ENCODE measurements at places on chromosomes 5 and 9.

DNA sequence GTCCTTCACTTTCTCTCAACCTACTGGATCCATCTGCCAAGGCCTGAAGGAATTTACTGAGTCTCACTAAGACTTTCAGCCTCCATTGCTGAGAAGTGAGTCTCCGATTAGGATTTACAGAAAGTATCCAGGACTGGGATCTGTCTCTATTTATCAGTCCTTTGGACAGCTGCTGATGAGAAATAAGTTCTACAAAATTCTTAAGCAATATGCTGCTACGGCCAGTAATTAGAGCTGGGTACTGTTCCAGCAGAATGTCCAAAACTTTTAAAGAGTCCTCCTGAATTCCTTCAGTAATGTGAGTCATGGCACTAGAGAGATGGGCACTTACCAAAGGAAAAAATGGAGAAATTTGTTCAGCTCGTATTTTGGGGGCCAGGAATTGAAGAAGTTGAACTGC, 5.9 kb downstream of the TEX10 start:
- no peak for DNase-seq

- no peak for DNase-seq
Measured at GRCh38 chr9:132048201-132048600, 31.5 kb downstream of the MED27 start.

- no peak for DNase-seq
Measured at GRCh38 chr5:13027874-13028273, 916.6 kb downstream of the DNAH5 start.

GRCh38 chr5:71807909-71808308, 88.8 kb downstream of the CARTPT start:
- DNase-seq = no peak

- no peak for DNase-seq
Measured at GRCh38 chr5:135745897-135746500, 88.5 kb upstream of the SLC25A48 start.

- no peak for DNase-seq
Measured at GRCh38 chr9:107973451-107973850, 483.9 kb upstream of the KLF4 start.

- DNase-seq = no peak
Measured at GRCh38 chr5:139852696-139853095, 57.1 kb downstream of the PSD2 start.

- no peak for DNase-seq
Measured at GRCh38 chr5:59757442-59757841, 136.1 kb downstream of the PDE4D start.

DNA sequence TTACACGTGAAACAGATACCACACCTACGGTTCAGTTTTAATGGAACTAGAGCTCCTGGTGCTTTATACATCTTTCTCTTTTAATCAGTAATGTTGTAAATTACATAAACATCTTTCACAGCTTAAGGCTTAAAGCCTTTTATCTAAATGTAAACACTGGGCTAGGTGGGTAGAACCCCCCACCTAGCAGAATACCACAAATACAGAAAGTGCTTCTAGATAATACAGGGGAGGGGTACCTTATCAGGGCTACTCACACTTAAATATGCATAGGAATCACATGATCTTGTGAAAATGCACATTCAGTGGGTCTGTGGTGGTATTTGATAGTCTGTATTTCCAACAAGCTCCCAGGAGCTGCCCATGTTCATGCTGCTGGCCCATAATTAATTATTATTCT, 256.4 kb upstream of the TARS1 start:
- DNase-seq = no peak

DNA sequence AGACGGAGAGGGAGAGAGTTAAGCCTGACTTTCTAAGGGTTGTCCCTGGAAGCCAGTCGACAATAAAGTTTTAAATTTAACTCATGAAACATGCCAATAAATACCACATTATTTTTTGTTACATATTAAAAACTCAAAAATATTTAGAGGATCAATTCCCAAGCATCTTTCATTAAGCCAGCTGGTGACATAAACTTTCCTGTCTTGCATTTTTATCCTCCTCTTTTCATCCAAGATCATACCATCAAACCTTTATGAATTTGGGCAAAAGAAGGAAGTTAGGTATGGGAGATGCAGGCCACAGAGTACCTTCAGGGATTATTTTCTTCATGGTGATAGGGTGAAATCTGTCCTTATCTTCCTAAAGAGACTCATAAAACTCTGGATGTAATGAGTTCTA, 178.3 kb upstream of the FBXL17 start:
- no peak for DNase-seq

DNA sequence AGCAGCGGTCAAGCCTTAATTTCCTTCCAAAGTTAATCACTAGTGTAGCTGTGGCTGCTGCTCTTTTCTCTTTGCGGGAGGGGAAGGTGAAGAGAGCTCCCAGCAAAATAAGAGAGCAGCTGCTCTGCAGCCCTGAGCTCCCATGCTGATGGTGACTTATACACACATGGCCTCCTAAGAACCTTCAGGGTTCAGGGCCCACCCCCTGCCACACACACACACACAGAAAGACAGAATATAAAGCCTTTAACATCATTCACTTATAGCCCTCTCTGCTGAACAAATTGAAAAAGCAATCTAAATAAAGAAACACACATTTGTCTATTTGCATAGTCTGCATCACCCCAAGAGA, 43.6 kb downstream of the GAS1 start:
- no peak for DNase-seq

DNA sequence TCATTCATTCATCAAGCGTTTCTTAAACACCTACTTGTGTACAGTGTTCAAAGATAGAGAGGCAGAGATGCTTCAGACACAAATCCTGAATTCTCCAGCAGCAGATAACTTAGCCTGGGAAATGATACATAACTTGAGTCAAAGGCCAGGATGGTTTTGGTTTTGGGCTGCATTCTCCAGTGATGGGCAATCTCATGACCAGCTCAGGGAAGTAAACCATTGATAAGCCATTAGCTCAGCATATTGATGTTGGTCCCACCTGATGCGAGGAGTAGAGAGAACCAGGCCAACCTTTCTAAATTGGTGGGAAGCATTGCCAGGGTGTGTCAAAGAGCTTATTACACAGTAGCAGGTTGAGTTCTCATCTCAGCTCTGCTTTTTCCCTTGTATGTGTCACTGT, 53.0 kb downstream of the SH3RF2 start:
- DNase-seq = no peak

DNA sequence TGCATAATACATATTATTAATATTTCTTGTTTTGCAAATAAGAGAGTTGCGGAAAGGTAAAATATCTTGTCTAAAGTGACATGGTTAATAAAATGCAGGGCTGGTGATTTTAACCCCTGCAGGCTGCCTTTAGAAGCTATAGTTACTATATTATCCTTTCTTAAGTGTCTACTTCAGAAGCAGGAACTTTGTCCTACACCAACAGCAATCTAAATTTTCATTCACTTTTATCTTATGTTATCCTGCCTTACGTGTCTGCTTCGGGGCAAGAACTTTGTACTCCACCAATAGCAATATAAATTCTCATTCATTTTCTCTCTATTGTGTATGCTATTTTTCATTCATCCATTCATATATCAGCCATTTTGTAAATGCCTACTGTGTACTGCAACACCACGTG, 719.5 kb downstream of the TLR4 start:
- DNase-seq = no peak

- DNase-seq = no peak
Measured at GRCh38 chr5:15363601-15364000, 136.4 kb upstream of the FBXL7 start.

DNA sequence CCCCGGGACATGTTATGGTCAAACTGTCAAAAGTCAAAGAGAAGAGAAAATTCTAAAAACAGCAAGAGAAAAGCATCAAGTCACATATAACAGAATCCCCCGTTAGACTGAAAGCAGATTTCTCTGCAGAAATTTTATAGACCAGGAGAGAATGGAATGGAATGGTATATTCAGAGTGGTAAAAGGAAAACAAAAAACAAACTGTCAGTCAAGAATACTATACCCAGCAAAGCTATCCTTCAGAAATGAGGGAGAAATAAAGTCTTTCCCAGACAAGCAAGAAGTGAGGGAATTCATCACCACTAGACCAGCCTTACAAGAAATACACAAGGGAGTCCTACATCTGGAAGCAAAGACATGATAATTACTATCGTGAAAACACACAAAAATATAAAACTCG, 208.0 kb downstream of the CACNA1B start:
- no peak for DNase-seq

GRCh38 chr5:65121880-65122436, 353.2 kb downstream of the CWC27 start:
- no peak for DNase-seq

GRCh38 chr9:124011460-124012301, at the start of gene LHX2:
LHX2 (plus strand) TSS chr9:124011768; CDS start chr9:124012349, 581 bp downstream.
- peak; percentile 94 for DNase-seq

- no peak for DNase-seq
Measured at GRCh38 chr9:16727452-16728136, 142.9 kb downstream of the BNC2 start.

GRCh38 chr5:120155873-120156272, 308.2 kb upstream of the PRR16 start:
- no peak for DNase-seq

DNA sequence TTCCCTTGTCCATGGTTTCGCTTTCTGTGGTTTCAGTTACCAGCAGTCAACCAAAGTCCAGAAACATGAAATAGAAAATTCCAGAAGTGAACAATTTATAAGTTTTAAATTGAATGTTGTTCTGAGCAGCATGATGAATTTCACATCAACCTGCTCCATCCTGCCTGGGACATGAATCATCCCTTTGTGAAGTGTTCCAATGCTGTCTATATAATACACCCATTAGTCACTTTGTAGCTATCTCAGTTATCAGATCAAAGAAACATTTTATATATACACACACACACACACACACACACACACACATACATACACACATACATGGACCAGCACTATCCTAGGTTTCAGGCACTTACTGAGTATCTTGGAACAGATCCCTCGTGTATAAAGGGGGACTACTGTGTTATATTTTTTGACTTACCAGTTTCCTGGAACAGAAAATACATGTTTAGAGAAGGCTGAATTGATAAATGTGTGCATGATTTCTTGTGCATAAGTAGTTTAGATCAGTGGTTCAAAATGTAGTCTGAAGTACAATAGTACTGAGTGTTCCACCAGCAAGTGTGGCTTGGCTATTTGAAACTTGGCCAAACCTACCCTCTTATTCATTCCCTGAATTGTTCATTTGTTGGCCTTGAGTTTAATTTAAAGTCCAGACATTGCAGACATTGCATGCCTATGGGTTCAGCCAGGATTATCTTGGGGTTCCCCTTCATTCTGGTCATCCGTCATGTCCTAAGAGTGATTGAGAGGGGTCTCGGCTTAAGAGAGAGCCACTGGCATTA, 510.0 kb downstream of the GADD45G start:
- no peak for DNase-seq

GRCh38 chr9:130288926-130289690, 23.5 kb downstream of the HMCN2 start:
- no peak for DNase-seq

GRCh38 chr5:81787474-81788242, 36.8 kb upstream of the SSBP2 start:
- no peak for DNase-seq

- no peak for DNase-seq
Measured at GRCh38 chr9:80954521-80954920, 734.8 kb downstream of the TLE1 start.

- DNase-seq = no peak
Measured at GRCh38 chr5:121053055-121053985, 589.2 kb downstream of the PRR16 start.

DNA sequence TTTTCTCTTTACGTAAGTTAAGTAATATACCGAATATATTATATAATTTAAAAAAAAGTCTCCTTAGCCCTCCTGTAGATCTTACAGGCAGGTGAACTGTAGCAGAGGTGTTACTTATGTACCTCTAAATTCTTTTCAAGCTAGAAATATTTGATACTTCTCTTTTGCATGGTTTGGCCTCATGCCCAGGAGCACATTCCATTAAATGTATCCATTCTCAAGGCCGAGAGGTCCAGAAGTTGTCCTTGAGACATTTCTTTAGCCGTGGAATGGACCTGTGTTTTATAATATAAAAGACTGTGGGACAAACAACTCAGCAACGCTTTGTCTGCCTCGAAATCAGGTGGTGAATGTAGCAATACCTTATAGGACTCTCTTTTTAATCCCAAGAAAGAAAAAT, 184.5 kb downstream of the TRIO start:
- DNase-seq = no peak

DNA sequence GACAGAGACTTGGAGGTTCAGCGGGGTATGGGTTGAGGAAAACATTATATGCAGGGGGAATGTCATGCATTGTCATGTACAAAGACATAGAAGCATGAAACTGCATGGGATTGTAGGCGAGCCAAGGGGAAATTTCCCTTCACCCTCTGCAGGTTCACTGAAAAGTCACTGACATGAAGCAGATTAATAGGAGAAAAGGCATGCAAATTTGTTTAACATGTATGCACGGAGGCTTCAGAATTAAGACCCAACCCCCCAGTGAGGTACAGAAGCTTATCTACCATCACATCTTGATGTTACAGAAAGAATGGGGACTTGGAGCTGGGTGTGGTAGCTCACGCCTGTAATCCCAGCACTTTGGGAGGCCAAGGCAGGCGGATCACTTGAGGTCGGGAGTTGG, 18.5 kb downstream of the NIM1K start:
- no peak for DNase-seq

DNA sequence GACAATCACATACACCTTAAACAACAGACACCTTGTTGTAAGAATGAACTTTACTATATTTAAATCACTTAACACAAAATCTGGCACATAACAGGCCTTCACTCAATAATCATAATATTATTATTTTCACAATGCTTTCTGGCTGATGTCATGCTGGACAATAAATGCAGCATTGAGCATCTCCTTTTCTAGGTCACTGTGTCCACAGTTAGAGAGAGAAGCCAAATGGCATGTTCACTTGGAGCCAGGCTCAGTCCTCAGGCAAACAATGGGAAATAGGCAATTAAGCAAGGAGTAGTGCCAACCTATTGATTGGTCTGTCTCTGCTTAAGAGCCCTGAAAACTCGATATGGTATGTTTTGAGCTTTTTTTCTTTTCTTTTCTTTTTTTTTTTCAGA, 50.6 kb upstream of the KLF4 start:
- DNase-seq = no peak

DNA sequence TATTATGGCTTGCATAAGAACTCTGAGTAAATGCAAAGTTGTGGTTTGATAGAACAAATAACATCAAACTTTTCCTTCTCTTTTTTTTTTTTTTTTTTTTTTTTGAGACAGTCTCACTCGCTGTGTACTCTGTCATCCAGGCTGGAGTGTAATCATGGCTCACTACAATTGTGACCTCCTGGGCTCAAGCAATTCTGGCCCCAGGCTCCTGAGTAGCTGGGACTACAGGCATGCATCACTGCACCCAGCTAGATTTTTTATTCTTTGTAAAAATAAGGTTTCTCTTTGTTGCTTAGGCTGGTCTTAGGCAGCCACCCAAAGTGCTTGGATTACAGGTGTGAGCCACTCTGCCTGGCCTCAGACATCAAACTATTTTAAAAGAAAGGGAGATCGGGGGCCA, 19.0 kb upstream of the PTGER4 start:
- no peak for DNase-seq

Measured in NCI-H1436 (cell line).